ENCODE measurements at places on chromosomes 1 and 21.

DNA sequence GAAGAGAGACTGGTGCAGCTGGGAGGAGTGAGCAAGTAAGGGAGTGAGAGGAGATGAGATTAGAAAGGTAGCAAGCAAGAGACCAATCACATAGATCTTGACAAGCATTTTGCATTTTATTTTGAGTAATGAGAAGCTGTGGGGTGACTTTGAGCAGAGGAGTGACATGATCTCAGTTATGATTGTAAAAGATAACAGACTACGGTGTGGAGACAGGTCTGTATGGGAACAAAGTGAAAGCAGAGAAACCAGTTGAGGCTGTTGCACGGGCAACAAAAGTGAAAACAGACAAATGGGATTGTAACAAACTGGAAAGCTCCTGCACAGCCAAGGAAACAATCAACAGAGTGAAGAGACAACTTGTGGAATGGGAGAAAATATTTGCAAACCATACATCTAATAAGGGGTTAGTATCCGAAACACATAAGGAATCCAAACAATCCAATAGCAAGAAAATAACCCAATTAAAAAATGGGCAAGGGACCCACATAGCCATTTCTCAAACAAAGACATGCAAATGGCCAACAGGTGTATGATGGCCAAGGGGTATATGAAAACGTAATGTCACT is 68.4 kb downstream of the SNRPE start:
- no peak for DNase-seq

GRCh38 chr1:200979574-200980451 is 43.7 kb downstream of the KIF21B start:
- DNase-seq: peak; percentile 46

- DNase-seq: no peak
Observed at GRCh38 chr1:93808871-93809270, 70.1 kb downstream of the DNTTIP2 start.

- DNase-seq: no peak
Observed at GRCh38 chr1:63122079-63122478, 200.3 kb upstream of the FOXD3 start.

DNA sequence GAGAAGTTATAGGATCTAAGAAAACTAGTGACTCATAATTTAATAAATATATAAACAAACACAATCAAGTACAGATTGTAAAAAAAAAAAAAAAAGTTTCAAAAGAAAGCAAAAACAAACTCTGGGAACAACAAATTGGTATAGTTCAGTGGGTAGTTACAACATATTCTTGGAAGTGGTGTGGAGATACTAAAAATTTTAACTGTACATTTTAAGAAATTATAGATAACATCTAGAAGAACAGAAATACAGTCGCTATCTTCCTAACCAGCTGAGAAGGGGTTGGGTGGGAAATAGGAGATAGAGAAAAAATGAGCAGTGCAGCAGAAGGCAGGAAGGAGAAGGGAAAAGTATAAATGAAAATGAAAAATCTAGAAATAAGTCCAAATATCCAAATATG is 70.5 kb downstream of the LRRC8C start:
- peak; percentile 82 for DNase-seq

GRCh38 chr1:219119839-219120238 is 53.8 kb upstream of the LYPLAL1 start:
- peak; percentile 67 for DNase-seq

- no peak for DNase-seq
Observed at GRCh38 chr1:153447498-153448170, 12.8 kb downstream of the S100A7 start.

All from erythroblast (primary cell).